Ecto neural progenitor cell (in vitro differentiated cells): ENCODE measurements at places on chromosomes 1 and 21.

- DNase-seq, result no peak
These were observed 148.1 kb upstream of the CTTNBP2NL start for GRCh38 chr1:112247961-112248360.

- no peak for DNase-seq
These were observed 159.0 kb upstream of the BACE2 start for GRCh38 chr21:41008974-41009373.

GRCh38 chr21:31211836-31212235 is 132.2 kb downstream of the TIAM1 start:
- DNase-seq, result no peak

DNA sequence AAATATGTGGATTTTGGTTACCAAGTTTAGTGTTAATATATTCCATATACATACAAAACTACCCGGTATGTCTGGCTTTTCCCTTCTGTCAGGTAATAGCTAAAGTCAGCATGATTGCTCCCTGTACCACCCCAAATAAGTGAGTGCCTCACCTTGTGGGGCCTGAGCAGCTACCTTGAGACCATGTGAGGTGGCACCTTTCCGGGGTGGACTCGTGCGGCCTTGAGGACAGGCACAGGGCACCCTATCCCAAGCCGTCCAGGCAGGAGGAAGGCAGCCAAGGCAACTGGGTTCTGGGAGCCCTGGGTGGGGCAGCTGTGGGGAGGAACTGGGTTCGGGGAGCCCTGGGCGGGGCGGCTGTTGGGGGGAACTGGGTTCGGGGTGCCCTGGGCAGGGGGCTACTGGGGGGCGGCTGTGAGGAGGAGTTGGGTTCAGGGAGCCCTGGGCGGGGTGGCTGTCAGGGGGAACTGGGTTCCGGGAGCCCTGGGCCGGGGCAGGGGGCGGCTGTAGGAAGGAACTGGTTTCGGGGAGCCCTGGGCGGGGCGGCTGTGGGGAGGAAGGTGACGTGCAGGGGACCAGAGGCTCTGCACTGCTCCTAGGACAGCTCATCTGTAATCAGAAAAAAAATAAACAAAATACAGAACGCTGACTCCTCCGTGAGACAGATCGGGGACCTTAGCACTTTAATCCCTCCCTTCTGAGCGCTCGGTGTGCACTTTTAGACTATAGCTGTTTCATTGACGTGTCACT is 63.3 kb downstream of the POFUT2 start:
- DNase-seq, result peak; percentile 51

GRCh38 chr1:232109391-232109790 is 482.8 kb downstream of the DISC1 start:
- no peak for DNase-seq

DNA sequence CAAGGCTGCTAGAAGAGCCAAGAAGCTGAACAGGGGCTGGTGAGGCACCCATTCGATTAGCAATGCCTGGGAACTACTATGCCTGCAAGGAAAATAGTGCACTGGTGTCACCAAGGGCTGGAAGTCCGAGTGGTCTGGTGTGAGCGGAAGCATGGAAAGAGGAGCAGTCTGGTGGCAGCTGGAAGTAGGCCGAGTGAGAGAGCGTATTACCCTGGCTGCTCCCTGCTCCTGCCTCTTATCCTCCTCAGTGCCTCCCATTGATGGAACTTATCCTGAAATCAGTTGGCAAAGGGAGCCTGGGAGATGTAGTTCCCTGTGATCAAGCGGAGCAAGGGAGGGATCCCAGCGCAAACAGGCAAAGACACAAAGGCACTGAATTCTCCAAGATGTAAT is 9.6 kb downstream of the SMAP2 start:
- peak; percentile 52 for DNase-seq

- DNase-seq, result no peak
These were observed 28.6 kb downstream of the ZNF644 start for GRCh38 chr1:90993245-90993644.

DNA sequence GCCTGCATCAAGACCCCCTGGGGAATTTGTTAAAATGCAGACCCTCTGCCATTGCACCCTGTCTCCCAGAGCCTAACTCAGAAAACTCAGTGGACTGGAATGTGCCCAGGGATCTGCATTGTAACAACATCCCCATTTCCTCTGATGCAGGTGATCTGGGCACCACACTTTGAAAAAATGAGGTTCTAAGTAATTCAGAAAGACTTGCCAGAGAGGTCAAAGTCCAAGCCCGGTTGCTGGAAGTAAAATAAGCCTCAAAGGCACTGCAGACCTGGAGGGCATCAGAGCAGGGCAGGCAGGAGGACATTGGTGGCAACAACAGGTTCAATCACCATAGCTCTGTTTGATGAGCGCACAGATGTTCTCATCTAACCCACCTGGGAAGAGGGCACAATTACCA is 90.7 kb downstream of the SYT2 start:
- DNase-seq, result no peak

- no peak for DNase-seq
These were observed 18.3 kb upstream of the IFNGR2 start for GRCh38 chr21:33384841-33385331.

DNA sequence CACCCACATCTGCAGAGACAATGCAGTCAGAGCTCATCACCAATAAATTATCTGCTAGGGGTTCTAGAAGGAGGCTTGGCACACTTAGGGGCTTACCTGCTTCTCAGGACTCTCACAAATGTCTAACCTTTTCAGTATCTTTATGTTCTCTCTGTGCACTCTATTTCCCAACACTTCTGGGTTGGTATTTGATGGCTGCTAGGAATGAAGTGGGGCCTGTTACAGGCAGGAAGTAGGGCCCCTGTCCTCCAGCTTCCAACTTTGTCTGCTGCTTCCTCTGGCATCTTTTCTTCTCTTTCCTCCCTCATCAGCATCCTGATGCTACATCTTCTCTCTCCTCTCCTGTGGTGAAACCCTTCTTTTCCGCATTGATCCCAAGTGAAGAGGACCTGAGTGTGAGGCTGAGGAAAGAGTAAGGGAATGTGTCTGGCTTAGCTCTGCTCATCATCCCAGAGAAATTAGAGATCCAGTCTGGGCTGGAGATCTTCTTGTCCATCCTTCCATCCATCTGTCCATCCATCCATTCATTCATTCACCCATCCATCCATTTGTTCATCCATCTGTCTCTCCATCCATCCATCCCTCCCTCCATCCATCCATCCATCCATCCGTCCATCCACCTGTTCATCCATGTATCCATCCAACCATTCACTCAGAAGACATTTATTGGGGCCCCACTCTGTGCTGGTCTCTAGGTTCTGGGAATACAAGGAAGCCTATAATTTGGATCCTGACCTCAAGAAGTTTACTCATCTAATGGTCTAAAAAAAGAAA is 2.9 kb upstream of the CSRP1 start:
- DNase-seq, result no peak

DNA sequence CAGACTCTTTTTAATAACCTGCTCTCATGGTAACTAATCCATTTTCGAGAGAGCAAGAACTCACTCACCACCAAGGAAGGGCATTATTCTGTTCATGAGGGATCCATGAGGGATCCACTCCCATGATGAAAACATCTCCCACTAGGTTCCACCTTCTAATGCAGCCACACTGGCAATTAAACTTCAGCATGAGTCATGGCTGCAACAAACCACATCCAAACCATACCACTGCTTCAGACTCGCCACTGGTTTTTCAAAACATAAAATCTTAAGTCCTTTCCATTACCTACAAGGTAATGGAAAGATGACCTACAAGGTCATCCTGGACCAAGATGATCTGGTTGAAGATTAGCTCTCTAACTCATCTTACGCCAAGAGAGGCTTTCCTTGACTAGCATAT is 405.1 kb downstream of the VAV3 start:
- no peak for DNase-seq

GRCh38 chr1:25450891-25451290 is 20.2 kb downstream of the MACO1 start:
- no peak for DNase-seq

- DNase-seq, result no peak
These were observed 17.2 kb upstream of the CXADR start for GRCh38 chr21:17495680-17496079.

DNA sequence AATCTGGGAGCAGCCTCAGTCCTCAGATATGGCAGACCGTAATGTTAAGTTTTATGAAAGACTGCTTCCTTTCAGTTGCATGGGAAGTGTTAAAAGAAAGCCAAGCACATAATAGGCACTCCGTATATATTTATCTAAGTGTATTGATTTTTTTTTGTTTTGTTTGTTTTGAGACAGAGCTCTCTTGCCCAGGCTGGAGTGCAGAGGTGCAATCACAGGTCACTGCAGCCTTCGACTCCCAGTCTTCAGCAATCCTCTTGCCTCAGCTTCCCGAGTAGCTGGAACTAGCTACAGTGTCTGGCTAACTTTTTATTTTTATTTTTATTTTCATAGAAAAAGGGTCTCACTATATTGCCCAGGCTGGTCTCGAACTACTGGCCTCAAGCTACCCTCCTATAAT is 341.8 kb downstream of the USH2A start:
- no peak for DNase-seq

- DNase-seq, result no peak
These were observed 14.1 kb upstream of the STXBP3 start for GRCh38 chr1:108732398-108732797.

GRCh38 chr1:197841883-197842553 is 60.4 kb upstream of the C1orf53 start:
- no peak for DNase-seq

DNA sequence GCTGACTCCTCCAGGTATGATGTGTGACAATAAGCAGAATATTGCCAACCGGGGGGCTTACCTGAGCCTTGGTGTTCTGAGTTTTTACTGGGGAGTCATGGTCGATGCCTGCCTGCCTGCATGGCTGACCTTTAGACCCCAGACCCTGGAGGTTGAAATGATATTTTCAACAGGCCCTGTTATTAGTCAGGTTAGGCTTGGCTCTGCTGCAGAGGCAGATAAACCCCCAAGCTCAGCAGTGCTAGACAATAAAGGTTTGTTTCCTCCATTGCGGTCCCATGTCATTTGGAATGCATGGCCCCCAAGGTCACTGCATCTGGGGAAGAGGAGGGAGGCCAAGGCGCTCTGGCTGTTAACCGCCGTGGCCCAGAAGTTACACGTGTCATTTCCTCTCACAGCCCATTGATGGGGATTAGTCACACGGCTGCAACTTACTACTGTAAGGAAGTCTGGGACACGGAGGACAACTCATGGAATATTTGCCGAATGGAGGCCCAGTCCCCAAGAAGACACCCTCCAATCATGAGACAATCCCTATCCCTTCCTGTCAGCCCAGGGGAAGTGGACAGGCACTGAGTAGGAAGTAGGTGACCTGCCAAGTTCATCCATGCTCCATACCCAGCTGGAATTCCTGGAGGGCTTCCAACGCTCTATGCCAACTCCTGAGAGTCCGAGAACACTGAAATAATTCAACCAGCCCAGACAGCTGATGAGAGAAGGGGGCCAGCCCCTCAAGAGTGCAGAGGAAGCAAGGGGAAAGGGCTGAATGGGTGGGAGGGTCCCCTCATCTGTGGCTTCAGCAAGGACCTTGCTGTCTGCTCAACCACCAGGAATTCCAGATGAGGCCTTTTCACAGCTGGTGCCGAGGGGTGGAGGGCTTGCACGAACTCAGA is 97.3 kb downstream of the TAS1R2 start:
- DNase-seq, result no peak

GRCh38 chr1:185787238-185787637 is 53.0 kb downstream of the HMCN1 start:
- no peak for DNase-seq

- no peak for DNase-seq
These were observed 44.8 kb downstream of the TMCC2 start for GRCh38 chr1:205272536-205272935.

GRCh38 chr1:107545056-107545577 is 404.3 kb downstream of the NTNG1 start:
- no peak for DNase-seq

DNA sequence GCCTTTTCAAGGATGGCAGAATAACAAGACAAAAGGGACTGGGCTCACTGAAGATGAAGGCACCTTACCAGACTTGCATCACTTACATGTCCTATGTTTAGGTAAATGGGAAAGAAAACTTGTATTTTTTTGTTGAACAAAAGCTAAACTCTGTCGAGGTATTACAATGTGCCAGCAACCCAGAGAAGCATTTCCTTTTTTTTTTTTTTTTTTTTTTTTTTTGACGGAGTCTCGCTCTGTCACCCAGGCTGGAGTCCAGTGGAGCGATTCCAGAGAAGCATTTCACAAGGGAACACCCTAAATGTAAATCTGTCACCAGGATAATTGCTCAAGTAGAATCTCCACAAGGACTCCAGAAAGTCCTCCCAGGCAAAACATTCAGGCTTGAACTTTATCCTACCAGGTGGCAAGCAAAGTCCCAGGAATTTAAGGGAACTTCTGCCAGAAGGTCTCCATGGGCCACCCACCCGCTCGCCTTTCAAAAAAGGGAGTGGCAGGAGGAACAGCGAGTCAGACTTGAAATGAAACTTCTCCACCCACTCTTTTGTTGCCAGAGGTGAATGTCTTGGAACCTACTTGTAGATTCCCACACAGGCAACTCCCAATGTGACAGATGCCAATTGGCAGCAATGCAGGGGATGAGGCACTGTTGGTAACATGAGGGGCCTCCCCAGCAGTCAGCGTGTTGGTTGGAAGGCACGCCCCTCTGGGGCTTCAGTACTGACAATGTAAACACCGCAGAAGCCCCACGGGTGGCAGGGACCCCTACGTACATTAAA is 125.0 kb downstream of the TIAM1 start:
- DNase-seq, result no peak

DNA sequence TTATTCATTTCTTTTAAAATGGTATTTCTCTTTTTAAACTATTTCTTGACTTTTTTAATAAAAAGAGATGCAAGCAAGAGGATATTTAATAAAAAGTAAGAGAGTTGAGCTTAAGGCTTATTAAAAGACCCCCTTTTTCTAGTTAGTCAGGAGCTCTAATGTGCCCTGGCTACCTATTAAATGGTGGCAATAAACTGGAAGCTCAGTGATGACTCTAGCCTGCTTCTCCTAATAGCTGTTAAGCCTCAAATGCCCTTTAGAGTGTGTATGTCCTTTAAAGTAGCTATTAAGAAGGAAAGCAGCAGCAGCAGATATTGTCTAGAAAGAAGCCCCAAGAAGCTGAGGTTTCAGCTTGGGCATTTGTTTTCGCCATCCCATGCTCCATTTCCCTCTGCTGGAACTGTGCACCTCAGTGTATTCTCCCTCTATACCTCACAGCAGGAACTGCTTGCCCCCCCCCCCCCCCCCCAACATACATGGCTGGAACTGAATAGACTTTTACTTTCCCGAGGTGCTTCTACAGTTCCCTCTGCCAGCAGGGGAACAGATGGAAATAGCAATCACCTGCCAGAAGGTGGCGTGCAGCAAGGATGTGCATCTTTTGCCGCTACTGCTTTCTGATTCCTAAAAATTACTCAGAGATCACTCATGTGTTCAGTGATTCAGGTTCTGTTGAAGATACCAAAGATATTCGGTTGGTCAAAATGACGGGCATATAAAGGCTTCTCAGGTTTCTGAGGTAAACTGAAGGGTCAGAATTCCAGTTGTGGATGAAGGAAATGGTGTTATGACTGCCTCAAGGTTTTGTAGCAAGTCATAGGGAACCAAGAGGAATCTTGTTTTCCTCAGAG is 2.5 kb downstream of the RGS4 start:
- peak; percentile 73 for DNase-seq

GRCh38 chr1:167722152-167722869 is 529 bp downstream of the MPZL1 start:
- no peak for DNase-seq
